ENCODE measurements at places on chromosomes 16 and 17.

DNA sequence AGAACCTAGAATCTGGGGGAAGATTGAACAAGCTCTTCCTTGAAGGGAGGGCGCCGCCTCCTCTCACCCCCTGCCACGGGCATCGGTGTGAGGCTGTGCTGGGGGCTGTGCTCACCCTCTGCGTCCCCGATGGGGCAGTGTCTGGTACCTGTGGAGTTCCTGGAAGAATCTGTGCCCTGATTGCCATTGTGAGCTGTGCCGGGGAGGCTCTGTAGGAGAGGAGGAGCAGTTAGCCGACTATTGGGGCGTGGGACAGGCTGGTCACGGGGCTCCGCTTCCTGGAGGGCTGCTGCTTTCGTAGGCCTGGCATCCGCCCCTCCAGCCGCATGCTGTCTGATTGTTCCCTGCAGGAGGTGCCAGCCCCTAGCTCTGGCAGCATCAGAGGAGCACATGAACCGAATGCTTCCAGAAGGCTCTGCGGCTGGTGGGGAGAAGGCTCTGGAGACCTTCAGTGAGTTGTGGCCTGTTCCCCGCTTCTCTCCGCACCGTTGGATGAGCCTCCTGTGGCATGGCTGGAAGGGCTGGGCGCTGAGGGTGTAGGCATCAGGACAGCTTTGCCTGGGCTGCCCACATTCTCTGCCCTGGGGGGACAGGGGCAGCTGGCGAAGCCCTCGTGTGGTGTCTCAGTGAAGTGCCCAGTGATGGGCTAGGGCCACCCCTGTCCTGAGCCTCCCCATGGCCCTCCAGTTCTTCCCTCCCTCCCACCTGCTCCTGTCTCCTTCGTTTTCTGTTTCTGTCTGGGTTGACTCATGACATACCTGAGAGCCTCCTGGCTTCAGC, 86.9 kb downstream of the SEC14L1 start:
- DNase-seq: no peak

DNA sequence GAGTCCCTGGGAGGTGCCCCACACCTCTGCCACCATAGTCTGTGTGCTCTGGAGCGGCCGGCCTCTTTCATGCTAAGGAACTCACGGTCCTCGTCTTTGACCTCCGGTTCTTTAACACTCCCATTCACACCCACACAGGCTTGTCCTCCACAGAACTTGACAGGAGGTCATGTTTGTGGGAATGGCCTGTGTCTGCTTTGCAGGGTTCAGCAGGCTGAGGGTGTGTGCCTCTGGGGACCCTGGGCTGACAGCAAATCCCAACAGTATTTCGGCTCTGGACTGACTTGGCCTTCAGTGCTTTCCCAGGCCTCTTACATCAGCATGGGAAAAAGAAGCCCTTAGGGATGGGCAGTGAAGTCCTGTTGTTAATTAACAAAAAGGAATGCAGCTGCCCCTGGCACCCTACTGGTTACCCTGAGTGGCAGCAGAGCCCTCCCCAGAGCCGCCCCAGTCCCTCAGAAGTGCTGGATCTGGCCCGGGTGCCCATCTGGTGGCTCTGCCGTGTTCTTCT, 35.4 kb upstream of the ADORA2B start:
- DNase-seq: no peak

GRCh38 chr17:49361129-49361901, 735 bp downstream of the ZNF652 start:
- no peak for DNase-seq

GRCh38 chr17:73231841-73232586, 29.7 kb downstream of the CPSF4L start:
- DNase-seq: peak; percentile 66

DNA sequence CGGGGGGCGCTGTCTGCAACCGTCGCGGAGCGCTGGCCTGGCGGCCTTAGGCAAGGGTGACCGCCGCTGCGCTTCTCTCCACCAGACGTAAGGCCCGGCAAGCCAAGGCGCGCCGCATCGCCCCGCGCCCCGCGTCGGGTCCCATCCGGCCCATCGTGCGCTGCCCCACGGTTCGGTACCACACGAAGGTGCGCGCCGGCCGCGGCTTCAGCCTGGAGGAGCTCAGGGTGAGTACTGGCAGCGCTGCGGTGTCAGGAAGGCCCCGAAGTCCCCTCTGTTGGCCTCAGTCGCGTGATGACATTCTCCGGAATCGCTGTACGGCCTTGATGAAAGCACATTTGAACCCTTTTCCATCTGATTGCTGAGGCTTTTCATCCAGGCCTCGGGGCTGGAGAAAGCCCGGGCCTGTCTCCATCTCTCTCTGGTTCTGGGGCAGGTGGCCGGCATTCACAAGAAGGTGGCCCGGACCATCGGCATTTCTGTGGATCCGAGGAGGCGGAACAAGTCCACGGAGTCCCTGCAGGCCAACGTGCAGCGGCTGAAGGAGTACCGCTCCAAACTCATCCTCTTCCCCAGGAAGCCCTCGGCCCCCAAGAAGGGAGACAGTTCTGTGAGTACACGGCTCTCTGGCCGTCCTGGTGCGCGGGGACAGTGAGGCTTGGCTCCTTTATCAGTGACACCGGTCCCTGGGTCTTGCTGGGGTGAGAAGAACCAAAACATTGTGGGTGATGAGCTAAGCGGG, 831 bp downstream of the RPL13 start:
- no peak for DNase-seq

DNA sequence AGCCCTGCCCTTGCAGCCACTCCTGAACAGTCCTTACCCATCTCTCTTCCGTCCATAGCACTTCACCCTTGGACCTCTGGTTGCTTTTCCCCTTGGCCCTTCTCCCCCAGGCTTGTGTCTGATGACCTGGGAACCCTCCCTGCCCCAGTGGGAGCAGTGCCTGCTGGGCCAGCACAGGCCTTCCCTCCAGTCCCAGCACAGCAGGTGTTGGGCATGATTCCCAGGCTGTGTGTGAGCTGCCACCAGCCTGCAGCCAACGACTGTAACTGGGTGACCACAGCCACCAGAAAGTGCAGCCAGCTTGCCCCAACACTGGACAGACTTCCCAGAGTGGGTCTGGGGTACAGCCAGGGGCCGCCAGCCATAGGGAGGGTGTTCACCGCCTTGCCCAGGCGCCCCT, 30.0 kb downstream of the CRAMP1 start:
- no peak for DNase-seq

- no peak for DNase-seq
These were observed 40.6 kb upstream of the CPNE2 start for GRCh38 chr16:57051696-57052228.

DNA sequence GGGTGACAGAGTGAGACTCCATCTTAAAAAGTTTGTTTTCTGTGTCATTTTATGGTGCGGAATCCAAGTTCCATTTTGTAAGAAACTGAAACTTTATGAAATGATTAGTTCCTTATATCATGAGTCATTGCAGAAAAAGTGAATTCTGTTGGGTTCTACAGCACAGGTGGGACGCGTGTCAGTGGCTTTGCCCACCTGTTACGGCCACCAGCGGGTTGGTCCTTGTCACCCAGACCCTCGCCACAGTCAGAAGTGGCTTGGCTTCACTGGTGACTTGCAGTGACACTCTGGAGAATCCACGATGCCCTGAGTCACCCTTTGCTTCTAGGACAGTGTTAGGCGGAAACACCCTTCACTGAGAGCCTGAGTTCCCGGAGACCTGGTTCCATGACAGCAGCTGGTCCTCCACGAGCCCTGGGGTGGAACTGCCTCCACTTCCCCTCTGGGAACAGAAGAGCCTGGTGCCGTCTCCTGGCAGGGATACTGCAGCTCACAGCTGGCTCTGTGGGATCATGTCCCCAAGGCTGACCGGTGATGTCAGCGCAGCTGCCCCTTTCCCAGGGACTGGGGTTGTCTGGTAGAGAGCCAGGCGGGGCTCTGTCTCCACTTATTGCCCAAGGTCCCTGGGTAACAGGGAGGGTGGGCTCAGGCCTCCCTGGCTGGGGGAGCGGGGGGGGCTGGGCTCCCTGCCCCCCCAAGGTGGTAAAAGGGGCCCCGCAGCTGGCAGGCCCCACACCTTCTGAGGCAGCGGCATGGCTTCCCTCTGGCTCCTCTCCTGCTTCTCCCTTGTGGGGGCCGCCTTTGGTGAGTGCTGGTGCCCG, at the start of gene CTRB1:
TSS of gene CTRB1 (plus strand) at position 733 of the 821 bp plus-strand sequence. CDS start at position 753, 20 bp downstream.
- no peak for DNase-seq

- DNase-seq: no peak
These were observed 47.7 kb upstream of the DOC2B start for GRCh38 chr17:228951-229708.

- peak; percentile 92 for DNase-seq
These were observed 24.3 kb upstream of the KRT20 start for GRCh38 chr17:40909351-40909750.

DNA sequence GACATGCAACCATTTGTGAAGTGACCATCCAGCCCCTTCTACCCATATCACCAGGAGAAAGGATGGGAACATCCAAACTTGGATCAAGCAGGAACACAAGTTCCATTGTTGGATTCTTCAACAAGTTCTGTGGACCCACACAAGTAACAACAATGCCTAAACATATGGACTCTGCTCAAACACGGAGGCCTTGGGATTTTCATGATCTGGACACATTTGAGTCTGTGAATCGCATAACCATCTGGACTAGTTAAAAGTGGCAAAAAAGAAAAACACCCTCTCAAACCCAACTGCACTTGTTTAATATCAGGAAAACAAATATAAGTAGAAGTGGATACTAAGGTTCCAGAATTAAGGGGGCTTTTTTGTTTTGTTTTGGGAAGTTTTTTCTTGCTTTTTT, 70.8 kb downstream of the TOX3 start:
- no peak for DNase-seq

DNA sequence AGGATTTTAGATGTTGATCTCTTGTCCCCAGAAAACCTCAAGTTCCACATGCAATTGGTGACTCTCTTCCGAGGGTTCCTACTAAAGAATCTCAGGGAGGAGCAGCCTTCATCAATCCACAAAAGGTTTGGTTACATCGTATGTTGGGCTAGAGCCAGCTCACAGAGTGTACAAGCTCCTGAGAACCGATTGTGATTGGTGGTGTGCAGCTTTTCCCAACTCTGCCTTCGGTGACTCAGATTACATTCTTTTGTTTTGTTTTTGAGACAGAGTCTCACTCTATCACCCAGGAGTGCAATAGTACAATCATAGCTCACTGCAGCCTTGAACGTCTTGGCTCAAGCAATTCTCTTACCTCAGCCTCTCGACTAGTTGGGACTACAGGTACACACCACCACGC, 172.4 kb downstream of the PMP22 start:
- DNase-seq: no peak

DNA sequence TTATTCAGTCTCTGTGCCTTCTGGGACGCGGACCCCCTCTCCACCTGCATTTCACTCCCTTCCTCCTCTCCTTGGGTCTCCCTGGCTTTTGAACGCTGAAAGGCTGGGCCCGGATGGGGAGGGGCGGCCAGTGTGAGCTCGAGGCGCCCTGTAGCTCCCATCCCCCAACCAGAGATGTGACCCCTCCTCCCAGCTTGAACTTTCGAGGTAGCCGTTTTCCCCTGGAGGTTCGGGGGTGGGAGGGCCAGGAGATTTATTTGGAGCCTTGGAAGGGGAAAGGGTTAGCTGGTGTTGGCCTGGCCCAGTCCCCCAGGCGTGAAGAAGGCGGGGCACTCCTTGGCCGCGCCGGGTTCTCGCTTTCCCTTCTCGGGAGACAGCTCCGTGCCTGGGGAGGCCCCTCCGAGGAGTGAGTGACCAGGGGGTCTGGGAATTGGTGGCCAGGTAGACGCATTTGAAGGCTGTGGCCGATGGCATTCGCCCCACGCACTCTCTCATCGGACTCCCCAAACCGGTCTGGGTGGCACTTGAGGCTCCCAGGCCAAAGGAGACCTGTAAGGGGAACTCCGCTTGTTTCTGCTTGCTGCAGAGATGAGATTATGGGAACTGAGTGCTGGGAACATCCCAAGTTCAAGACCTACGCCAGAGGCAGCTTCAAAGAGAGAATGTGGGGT, 942 bp downstream of the LDAF1 start:
- DNase-seq: no peak

GRCh38 chr17:69523244-69523861, 108.9 kb downstream of the MAP2K6 start:
- DNase-seq: peak; percentile 30

DNA sequence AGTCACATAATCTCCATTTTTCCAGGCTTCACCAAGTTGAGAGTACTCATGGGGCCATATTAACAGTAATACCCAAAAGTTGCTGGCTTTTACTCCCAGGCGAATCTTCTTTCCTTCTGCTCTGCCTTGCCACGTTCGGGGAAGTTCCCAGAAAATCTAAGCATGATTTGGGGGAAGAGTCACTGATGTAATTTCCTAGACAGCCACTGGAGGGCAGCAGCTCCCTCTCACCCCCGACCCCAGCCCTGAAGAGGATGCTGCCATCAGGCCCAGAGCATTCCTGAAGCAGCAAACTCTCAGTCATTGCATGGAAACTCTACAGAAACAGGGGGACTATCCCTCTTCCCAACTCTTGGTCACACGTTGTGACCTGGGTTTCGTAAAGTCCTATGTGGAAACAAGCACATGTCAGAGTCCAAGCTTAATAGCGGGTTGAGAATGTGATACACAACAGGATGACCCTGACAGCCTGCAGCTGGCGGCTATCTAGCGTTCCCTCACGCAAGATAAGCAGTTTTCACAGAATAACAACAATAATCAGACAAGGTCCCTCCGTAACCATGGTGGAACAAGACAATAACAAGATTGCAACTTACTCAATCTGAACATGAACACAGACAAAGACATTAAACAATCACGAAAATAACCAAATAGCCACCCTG, 43.8 kb upstream of the DHX40 start:
- DNase-seq: no peak

DNA sequence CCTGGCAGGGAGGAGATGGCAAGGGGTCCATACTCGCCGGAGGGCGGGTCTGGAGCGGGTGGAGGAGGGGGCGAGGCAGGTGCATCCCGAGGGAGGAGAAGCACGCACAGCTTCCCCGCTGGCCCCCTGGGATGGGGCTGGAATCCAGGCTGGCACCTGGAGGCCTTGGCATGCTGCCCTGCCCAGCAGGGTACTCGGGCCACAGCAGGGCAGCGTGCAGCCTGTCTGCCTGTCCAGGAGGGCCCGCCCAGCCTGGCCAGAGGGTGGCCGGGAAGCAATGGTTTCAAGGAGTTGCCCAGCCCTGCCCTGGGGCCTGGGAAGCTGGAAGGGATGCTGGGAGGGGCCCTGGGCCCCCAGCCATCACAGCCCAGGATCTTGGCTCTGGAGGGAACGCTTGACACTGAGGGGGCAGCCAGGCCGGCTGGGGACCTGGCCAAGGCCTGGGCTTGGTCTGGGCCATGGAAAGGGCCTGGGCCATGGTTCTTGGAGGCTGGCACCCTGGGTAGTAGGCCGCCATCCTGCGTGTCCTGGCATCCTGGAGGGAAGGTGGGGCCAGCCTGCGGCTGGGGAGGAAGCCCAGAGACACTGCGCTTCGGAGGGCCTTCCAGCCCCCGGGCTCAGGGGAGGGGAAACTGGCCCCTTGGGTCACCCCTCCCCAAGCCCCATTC, 1.1 kb downstream of the GLIS2 start:
- no peak for DNase-seq

- no peak for DNase-seq
These were observed 2.5 kb downstream of the CD300C start for GRCh38 chr17:74543406-74543805.

GRCh38 chr17:12438813-12439586, 226.7 kb upstream of the MYOCD start:
- no peak for DNase-seq

GRCh38 chr16:83898463-83899271, at the start of gene MLYCD:
Gene MLYCD, plus strand, starts transcription at chr16:83899115. Its CDS starts 30 bp downstream, at chr16:83899145.
- no peak for DNase-seq
